ENCODE measurements at places on chromosomes 13 and 19.

GRCh38 chr13:44040818-44041100 lies 161.1 kb downstream of the LACC1 start:
- no peak for DNase-seq

DNA sequence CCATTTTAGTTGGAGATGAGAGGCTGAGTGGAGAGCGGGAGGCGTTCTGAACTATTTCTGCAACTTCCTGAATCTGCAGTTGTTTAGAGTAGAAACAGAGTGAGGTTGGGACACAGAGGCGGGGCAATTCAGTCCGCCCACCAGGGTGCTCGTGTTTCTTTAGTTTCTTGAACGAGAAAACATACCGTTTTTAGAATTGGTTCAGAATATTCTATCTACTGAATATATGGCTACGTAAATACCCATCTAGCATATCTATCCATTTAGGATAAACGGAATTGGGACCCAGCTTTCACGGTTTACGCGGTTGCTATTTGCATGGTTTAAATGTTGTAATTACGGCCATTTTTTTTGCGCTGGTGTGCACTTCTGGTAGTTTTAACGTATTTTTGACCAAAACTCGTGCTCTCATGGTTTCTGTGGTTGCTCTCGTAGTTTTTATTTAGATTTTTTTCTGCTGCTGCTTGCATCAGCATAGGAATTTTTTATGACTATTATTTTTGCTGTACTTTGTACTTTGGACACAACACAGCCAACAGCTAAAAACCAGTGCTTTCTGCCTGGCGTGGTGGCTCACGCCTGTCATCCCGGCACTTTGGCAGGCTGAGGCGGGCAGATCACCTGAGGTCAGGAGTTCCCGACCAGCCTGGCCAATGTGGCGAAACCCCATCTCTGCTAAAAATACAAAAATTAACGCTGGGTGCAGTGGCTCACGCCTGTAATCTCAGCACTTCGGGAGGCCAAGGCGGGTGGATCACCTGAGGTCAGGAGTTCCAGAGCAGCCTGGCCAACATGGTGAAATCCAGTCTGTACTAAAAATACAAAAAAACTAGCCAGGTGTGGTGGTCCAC lies 32.7 kb downstream of the TIMM13 start:
- DNase-seq: no peak

DNA sequence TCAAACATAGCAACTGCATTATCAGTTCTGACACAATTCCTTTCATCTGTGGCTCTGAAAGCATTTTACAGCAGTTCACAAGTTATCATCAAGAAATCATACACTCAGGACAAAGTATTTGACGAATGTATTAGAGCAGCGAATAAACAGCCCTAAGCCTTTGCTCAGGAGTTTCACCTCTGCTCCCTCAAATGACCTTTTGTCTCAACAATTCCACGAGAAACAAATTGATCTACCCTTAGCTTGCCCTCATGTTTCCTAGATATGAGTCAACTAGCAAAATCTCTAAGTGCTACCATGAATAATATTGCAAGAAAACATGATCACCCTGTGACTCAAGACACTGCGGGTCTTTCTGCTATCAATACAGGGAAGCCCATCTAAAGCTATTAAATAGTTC lies 396.1 kb downstream of the EFNB2 start:
- no peak for DNase-seq

GRCh38 chr13:22738357-22738756 lies 442.4 kb upstream of the SGCG start:
- no peak for DNase-seq

- no peak for DNase-seq
Observed at GRCh38 chr13:28106976-28107375, 6.6 kb upstream of the FLT3 start.

DNA sequence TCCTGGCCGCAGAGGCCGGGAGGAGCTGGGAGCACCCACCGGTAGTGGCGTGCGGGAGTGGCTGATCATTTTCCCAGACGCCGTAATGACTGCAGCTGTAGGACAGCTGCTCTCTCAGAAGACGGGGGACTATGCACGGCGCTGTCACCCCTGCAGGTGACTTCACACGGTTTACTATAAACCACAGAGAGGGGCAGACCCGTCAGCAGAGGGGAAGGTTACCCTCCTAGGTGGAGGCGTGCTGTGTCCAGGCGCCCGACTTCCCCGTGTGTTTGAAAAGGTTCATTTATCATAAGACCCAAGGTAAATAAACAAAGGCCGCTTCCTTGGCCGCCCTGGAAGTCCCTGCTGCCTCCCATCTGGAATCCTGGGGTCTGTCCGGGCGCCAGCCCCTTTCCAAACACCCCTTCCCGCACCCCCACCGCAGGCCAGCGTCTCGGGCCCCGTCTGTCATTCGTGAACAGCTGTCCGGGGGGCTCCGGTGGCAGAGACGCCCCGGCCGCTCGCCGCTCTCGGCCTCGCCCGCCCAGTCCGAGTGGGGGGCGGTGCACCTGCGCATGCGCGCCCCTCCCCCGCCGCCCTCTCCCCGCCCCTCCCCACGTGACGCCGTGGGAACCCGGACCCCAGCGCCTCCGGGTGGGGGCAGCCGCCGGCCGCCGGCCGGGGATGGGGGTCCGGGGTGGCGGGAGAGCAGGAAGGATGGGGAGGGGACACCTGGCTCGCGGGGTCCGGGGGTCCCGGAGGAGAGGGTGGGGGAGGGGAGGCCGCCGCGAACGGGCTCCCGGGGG lies 915 bp downstream of the SHC2 start:
- no peak for DNase-seq

DNA sequence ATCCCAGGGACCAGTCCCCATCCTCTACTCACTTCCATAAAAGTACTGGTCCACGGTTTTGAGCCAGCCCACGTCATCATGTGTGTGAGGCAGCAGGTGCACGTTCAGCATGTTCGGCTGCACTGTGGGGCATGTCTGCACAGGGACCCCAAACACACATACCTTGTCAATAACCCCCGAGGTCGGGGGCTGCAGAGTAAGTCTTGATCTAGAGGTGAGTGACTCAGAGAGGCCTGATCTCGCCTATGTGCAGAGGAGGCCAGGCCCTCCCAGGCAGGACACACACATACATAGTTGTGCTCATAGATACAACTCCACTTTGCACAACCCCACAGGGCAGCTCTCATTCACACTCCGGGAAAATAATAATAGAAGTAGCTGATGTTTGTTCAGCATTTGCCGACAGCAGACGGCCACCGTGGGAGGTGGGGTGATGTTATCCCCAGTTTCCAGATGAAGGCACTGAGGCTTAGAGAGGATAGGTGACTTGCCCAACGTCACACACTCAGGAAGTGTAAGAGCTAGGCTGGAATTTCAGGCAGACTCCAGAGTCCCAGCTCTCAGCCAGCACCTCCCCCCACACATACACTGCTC lies 774 bp downstream of the MAN2B1 start:
- no peak for DNase-seq

GRCh38 chr19:43570174-43570791 lies 5.0 kb downstream of the XRCC1 start:
- DNase-seq: no peak

- no peak for DNase-seq
Observed at GRCh38 chr19:15869873-15870272, 28.0 kb downstream of the CYP4F2 start.

DNA sequence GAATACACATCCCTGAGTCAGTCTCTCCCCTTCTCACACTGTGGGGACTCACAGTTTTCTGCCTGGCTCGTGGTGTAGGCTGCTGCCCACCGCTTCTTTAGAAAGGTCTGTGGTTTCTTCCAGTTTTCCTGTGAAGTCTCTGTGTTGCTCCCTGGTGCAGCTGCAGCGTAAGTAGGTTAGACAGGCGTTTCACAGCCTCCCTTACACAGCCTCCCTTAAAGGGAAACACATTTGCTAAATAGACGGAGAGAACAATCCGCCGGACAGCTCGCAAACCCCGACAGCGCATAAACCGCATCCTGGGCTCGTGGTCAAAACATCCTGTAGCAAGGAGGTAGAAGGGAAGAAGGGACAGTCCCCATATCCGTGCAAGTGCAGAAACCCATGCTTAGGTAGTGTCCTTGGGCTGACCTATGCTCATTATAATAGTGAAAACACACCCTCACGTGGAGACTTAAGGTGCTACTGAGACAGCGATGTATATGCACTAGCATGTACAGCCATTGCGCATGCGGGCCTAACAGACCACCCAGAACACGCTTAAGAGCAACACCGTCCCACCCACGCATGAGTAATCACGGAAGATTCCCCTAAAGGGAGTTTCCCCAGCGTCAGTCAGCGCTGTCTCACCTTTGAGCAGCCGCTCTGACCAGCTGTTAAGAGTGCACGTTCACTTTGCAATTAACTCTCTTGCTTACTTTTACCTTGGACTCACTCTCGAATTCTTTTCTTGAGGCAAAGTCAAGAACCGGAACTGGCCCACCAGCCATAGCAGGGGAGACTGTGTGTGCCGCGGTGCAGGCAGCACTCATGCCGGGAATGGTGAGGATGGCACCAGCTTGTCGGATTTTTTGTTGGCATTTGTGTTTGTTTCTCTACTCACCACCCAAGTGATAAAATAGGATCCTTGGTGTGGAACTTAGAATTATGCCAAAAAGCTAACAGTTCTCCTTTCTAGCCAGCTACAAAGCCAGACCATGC lies 16.6 kb downstream of the SIGLEC8 start:
- peak; percentile 62 for DNase-seq

GRCh38 chr19:14450168-14450874 lies 17.2 kb downstream of the PKN1 start:
- DNase-seq: no peak

DNA sequence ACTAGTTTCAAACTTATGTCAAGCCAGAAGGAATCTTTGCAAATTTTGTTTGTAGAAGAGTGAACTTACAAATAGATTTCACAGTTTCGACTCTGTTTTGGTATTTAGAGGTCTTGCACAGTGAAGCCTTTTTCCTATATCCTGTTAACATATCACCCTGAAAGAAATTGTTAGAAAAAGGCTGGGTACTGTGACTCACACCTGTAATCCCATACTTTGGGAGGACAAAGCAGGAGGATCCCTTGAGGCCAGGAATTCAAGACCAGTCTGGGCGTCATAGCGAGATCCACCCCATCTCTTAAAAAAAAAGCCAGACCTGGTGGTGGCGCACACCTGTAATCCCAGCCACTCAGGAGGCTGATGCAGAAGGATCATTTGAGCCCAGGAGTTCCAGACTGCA lies 224.0 kb downstream of the GGACT start:
- DNase-seq: no peak

GRCh38 chr19:28018499-28018898 lies 1194.5 kb downstream of the UQCRFS1 start:
- no peak for DNase-seq

DNA sequence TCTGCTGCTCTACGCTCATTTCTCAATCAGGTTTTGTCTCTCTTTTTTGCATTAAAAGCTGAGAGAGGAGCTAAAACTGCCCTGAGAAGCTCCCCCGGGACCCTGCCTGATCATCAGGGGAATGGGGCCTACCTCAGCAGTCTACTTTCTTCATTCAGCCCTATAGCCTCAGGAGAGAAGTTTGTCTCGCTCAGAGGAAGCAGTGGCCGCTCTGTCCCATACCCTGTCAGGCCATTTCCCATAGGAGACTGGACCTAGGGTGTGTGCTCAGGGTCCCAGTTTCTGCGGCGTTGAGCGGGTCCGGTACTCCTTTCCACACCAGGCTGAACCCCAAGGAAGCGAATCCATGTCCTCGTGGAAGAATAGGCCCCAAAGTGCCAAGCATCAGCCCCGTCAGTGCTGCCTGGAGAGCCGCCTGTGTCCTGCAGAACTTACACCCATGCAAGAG lies 21.7 kb downstream of the UBE2L5 start:
- no peak for DNase-seq

DNA sequence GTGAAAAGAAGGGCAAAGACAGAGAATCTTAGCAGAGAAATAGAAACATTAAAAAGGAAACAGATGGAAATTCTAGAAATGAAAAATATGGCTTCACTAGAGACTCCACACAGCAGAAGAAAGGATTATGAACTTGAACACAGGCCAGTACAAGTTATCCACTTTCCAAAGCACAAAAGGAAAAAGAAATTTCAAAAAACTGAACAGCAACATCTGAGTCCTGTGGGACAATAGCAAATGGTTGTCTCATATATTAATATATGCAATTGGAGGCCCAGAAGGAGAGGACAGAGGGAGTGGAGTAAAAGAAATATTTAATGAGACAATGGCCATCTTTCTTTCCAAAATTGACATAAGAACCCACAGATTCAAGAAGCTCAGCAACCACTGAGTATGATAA lies 141.7 kb upstream of the GJB6 start:
- DNase-seq: no peak

DNA sequence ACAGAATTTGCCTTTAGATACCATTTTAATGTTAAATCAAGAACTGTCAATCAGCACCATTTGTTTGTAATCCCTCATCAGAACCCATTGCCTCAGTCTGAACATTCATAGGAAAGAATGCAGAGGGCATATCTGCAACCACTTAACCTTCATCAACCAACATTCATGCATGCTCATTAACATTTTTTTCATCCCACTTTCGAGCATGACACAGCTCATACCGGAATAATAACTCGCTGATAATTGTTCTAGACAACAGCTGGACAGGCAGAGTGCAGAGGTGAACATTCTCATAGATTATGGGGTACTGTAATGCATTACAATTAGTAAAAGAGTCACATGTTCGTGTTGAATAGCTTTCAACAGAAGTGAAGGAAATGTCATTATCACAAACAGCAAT lies 216.8 kb downstream of the DIAPH3 start:
- DNase-seq: no peak

DNA sequence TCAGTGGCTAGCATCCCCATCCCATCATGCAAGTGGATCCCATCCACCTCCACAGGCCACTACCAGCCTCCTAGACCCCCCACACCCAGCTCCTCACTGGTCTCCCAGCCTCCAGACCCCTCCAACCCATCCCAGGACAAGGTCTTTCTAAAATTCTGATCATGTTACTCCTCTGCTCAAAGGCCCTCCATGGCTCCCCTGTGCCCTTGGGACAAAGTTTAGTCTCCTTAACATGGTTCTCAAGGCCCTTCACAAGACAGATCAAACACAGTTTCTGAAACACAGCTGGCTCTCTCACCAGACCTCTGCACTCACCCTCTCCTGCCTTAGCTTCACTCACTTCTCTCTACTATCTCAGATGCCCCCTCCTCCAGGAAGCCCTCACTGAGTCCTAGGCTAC lies 9.3 kb downstream of the CEACAM19 start:
- no peak for DNase-seq

- no peak for DNase-seq
Observed at GRCh38 chr19:30864391-30865215, 484.6 kb downstream of the TSHZ3 start.

DNA sequence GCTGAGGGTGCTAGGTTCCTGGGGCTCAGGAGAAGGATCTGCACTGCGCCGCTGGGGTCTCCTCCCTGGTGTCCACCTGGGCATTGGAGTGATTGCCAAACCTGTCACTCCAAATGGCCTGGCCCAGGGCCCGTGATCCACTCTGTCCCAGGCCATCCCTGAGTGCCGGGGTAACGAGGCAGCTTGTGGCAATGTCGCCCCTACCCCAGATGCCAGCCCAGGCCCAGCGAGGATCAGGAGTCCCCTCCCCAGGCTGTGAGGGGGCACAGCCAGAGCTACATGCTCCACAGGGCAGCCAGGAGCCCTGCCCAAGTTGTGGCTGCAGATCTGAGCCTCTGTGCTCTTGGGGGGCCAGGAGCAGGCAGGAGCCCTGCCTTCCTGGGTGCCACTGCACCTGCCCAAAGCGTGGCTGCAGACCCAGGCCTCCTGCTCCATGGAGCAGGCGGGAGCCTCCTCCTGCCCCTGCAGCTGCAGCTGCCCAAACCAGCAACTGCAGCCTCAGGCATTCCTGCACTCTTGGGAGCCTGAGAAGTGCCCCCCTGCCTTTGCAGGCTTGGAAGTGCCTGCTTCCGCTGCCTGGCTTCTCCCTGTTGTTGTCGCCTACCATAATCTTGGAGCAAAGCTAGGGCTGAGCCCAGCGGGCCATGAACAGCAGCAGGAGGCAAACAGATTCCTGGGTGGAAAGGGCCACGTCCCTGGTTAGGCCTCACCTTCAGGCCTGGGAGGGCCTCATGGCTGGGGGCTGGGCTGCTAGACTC lies 4.6 kb downstream of the IGFL4 start:
- DNase-seq: no peak

Measured in stimulated activated CD8-positive, alpha-beta memory T cell treated with anti-CD3 and anti-CD28 coated beads, Interleukin-4, amount 100 ng/mL, for 1 hour (primary cell).